ENCODE measurements at places on chromosomes 3 and 15. TPM values are rescaled to one million over a fixed set of nuclear protein-coding genes. Genes with fewer than 3 reads are reported as not detected.
A peak's percentile ranks its signal among the peaks of the same experiment; 100 is the strongest.

Gene ADGRG7
- total RNA-seq, result not detected

DNA sequence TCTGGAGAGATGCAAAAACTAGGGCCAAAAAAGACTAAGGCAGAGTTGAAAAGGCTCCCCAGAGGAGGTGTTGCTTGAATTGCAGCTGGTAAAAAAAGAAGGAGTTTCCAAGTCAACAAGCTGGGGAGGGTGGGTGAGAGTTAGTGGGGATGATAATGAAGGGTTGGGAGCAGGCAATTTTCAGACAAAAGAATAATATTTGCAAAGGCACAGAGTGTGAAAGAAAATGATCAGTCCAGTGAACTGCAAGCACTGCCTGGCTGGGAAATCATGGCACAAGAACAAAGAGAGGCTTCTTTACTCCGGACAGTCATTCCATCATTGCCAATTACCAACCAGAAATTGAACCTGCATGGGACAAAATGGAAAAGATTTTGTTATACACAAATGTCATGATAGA, 42.2 kb downstream of the C3orf85 start:
- H3K36me3 ChIP-seq, result no peaks in the 10 kb centered on the region
- no peaks in the 10 kb centered on the region for H3K4me1 ChIP-seq
- H3K4me3 ChIP-seq, result no peak overlapping the region
- H3K27me3 ChIP-seq, result no peaks in the 10 kb centered on the region
- H3K27ac ChIP-seq, result no peak overlapping the region
- no peak for DNase-seq

Gene FOXB1
- total RNA-seq, result 0.68 TPM

Gene HCLS1
- 216 TPM for total RNA-seq

DNA sequence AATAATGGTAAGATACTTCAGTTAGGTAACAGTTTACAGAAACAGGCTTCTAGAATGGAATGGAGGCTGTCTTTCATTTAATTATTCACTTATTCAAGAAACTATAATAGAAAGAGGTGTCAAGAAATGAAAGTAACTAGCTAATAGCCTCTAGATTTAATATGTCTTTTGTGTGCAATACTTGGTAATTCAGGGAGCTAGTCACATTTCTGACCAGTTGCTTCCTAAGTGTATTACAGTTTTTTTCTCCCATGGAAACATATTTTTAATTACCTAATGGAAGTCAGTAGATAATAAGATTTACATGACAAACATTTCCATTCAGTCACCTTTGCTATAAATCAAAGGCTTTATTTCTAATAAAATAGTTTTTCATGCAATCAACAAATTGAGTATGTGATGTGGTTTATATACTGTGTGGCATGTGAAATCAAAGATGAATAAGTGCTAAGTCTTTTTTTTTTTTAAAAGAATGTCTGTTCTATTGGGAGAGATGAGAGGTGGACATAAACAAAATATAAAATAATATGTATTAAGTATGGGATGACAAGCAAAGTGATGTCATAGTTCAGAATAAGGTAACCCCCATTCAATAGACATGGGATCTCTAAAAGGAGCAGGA, 985.7 kb downstream of the SQOR start:
- H3K4me1 ChIP-seq, result no peaks in the 10 kb centered on the region
- H3K27ac ChIP-seq, result no peak overlapping the region
- H3K27me3 ChIP-seq, result no peaks in the 10 kb centered on the region
- H3K36me3 ChIP-seq, result no peaks in the 10 kb centered on the region
- no peak for DNase-seq

Gene MELTF
- 8.8 TPM for total RNA-seq

DNA sequence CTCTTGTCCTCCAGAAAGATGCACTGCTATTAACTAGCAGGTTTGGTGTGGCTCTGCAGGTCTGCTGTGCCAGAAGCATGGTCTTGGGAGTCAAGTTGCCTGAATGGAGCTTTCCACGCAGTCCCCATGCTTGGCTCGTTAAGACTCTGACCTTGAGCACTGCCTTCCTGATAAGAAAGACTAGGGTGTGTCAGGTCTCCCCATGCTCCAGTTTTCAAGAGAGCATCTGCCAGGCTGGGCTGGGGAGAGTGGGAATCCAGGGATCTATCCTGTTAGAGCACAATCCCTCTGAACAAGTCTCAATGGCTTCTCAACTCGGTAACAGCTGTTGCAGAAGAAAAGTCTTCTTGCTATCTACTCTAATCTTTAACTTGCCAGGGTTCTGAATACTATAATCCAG, 98.2 kb downstream of the TJP1 start:
- H3K4me3 ChIP-seq, result no peak overlapping the region
- no peaks in the 10 kb centered on the region for H3K4me1 ChIP-seq
- DNase-seq, result no peak

DNA sequence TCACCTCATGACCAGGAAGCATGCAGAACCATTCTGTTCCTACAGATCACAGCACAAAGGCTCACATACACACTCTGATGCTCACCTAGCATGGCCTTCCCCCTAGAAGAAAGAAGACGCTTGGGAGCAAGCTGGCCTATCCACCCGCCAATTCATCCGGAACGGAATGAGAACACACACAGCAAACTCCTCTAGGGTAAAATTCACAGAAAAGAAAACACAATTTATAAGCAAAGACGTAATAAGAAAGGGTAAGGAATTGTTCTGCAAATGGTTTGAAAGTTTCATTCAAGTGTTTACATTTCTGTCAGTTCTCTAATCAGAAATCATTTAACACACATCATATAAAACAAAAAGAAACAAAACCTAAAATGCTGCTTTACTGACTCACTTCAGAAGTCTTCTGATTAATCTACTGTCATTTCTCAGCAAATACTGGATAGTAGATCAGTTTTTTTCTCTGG, 218.1 kb downstream of the OSBPL10 start:
- H3K27ac ChIP-seq, result no peak overlapping the region
- peaks cover 43% of the 10 kb centered on the region for H3K4me1 ChIP-seq
- no peak for DNase-seq
- H3K27me3 ChIP-seq, result no peaks in the 10 kb centered on the region
- no peaks in the 10 kb centered on the region for H3K36me3 ChIP-seq
- H3K4me3 ChIP-seq, result no peak overlapping the region

DNA sequence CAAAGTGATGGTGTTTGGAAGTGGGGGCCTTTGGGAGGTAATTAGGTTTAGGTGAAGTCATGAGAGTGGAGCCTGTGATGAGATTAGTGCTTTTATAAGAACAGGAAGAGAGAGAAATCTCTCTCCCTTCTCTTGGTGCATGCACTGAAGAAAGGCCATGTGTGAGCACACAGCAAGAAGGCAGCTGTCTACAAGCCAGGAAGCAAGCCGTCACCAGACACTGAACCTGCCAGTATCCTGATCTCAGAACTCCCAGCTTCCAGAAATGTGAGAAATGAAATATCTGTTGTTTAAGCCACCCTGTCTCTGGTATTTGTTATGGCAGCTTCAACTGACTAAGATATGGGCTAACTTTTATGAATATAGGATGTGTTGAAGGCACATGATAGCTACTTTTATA, 72.6 kb downstream of the REC114 start:
- H3K27ac ChIP-seq, result no peak overlapping the region
- peaks cover 5% of the 10 kb centered on the region for H3K4me1 ChIP-seq
- no peaks in the 10 kb centered on the region for H3K36me3 ChIP-seq
- no peak overlapping the region for H3K4me3 ChIP-seq
- peaks cover 7% of the 10 kb centered on the region for H3K27me3 ChIP-seq

GRCh38 chr15:88100181-88100580, 156.4 kb downstream of the NTRK3 start:
- H3K4me3 ChIP-seq, result no peak overlapping the region
- DNase-seq, result no peak
- no peaks in the 10 kb centered on the region for H3K36me3 ChIP-seq
- no peaks in the 10 kb centered on the region for H3K27me3 ChIP-seq

Gene POTEB2
- total RNA-seq, result not detected

DNA sequence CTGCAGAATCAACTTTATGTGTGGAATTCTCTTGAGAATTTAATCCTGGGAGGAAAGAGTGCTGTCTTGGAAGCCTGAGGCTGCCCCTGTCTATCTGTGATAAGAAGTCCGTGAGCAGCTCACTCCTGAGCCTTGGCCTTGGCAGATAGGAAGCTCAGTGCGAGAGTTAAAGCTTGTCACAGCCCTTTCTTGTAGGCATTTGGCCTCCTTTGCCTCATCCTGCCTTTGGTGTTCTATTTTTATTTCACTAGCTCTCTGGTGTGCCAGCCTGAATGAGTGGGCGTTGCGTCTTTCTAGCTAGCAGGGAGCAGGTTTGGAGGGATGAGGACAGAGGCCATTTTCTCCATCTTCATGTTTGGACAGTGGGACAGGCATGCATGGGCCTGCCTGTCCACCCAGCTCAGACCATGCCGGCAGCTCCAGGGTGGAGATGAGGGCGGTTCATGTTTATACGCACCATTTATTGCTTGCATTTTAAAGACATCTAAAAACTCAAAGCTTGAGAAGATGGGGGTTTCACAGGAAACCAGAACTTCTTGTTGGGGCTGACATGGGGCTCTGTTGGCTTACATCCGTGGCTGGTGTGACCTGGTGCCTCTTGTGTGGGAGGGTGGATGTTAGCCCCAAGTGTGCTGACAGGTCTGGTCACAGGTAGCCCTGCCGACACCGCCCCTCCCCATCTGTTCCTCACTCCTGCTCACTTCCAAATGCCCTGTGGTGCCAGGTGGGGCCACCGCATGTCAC, 29.8 kb downstream of the IRAK2 start:
- peak; percentile 86 for DNase-seq
- no peaks in the 10 kb centered on the region for H3K36me3 ChIP-seq
- peak overlapping the region; percentile 92 for H3K27ac ChIP-seq
- peak overlapping the region; percentile 63 for H3K4me3 ChIP-seq

Gene DPP8
- total RNA-seq, result 36.0 TPM

GRCh38 chr3:79521221-79521848, 246.5 kb downstream of the ROBO1 start:
- DNase-seq, result peak; percentile 52
- no peaks in the 10 kb centered on the region for H3K27me3 ChIP-seq
- H3K4me3 ChIP-seq, result no peak overlapping the region
- H3K4me1 ChIP-seq, result no peaks in the 10 kb centered on the region

Gene GOLGA8T
- not detected for total RNA-seq

Gene KLHL40
- total RNA-seq, result not detected

DNA sequence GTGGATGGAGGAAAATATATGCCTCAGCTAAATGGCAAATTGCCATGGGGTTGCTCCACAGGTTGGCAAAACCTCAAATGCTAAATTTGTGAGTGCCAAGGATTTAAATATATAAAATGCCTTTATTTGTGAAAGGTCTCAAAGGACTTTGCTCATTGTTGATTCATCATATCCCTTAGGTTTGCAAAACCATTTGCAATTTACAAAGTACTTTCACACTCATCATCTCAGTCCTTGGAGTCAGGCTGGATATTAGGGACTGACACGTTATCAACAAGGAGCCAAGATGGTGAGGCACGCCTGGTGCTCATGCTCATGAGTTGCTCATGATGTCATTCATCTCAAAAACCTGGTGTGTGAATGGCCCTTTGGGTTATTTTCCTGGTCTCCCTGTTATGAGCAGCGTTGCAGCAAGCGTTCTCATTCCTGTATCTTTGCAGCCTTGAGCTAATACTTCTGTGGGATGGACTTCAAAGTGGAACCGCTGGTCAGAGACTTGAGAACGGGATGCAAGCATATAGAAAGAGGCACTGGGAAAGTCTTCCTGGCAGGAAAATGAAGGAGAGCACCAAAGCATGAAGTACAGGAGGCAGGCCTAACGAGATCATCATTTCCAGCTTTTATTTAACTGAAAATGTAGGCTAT, 66.0 kb downstream of the MYO1E start:
- H3K4me3 ChIP-seq, result no peak overlapping the region
- no peaks in the 10 kb centered on the region for H3K27me3 ChIP-seq
- H3K4me1 ChIP-seq, result peaks cover 20% of the 10 kb centered on the region
- H3K27ac ChIP-seq, result no peak overlapping the region
- no peak for DNase-seq

Gene WDR49
- total RNA-seq, result 0.09 TPM

Gene RBPMS2
- total RNA-seq, result not detected

GRCh38 chr3:5690490-5690889, 503.0 kb downstream of the EDEM1 start:
- no peaks in the 10 kb centered on the region for H3K36me3 ChIP-seq
- H3K27me3 ChIP-seq, result no peaks in the 10 kb centered on the region
- no peak overlapping the region for H3K27ac ChIP-seq
- no peak overlapping the region for H3K4me3 ChIP-seq
- no peaks in the 10 kb centered on the region for H3K4me1 ChIP-seq
- no peak for DNase-seq

Gene FNDC3B
- 19.6 TPM for total RNA-seq

Gene PGBD4
- 3.7 TPM for total RNA-seq

- no peak for DNase-seq
- H3K27ac ChIP-seq, result peak overlapping the region; percentile 9
- no peak overlapping the region for H3K4me3 ChIP-seq
- H3K4me1 ChIP-seq, result peaks cover 24% of the 10 kb centered on the region
- no peaks in the 10 kb centered on the region for H3K27me3 ChIP-seq
Observed at GRCh38 chr3:188196232-188196990, 42.5 kb downstream of the LPP start.

Gene DLEC1
- 0.54 TPM for total RNA-seq

Gene SOX14
- total RNA-seq, result not detected

- H3K36me3 ChIP-seq, result no peaks in the 10 kb centered on the region
- H3K27ac ChIP-seq, result no peak overlapping the region
- no peak overlapping the region for H3K4me3 ChIP-seq
- H3K27me3 ChIP-seq, result peaks cover 12% of the 10 kb centered on the region
- H3K4me1 ChIP-seq, result peaks cover 26% of the 10 kb centered on the region
Observed at GRCh38 chr15:31200735-31201151, 99.2 kb upstream of the TRPM1 start.

GRCh38 chr3:150635526-150635925, 32.4 kb downstream of the SELENOT start:
- peak; percentile 60 for DNase-seq
- H3K4me1 ChIP-seq, result peaks cover 19% of the 10 kb centered on the region
- H3K27me3 ChIP-seq, result no peaks in the 10 kb centered on the region
- H3K36me3 ChIP-seq, result peaks cover 15% of the 10 kb centered on the region

DNA sequence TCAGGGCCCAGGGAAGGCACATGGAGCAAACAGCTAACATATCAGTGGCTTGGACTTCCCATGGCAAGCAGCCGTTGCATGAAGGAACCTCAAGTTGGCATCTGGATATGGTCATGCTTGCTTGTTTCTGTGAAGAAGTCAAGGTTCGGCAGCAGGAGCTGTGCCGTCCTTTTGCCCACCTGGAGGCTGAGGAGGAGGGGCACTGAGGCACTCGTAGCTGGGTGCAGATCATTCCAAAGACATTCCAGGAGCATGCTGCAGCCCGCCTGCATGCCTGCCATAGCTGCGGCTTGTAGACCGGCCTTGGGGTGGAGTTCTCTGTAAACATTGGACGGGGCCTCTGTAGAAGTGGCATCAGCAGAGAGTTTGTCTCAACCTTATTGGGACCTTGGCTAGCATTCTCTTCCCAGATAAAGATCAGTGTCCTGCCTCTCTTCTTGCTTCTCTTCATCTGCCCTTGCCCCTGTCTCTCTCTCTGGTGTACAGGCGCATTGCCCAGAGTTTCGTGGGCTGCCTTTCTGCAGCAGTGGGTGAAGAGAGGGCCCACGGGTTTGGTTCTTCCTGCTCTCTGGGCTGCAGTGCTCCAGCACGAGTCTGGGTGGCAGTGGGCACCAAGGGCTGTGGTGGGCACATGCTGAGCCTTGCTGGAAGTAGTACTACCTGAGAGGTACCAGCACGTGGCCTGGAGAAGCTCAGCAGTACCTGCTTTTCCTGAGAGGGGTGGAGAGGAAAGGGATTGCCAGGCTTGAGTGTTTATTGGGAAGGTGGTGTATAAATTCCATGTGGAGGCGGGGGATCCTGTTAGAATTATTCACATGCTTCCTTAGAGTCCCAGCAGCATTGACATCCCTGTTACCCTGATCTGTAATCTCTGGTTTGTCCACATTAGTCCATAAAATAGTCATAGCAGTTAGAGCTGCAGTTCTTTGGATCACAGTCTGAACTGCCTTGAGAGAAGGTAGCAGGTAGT, 49.4 kb downstream of the CHCHD6 start:
- H3K27ac ChIP-seq, result no peak overlapping the region
- H3K27me3 ChIP-seq, result no peaks in the 10 kb centered on the region
- H3K4me1 ChIP-seq, result peaks cover 6% of the 10 kb centered on the region
- no peak for DNase-seq
- H3K4me3 ChIP-seq, result no peak overlapping the region

Gene GOLGA8M
- total RNA-seq, result 0.54 TPM

Gene RASGRP1
- total RNA-seq, result 94.7 TPM

All from activated CD4-positive, alpha-beta T cell treated with anti-CD3 and anti-CD28 coated beads, Interleukin-2, amount 10 ng/mL, durations not matched to agents 24 days and 14 days (primary cell).